ENCODE measurements at places on chromosomes 3 and 15. TPM values are rescaled to one million over a fixed set of nuclear protein-coding genes. Genes with fewer than 3 reads are reported as not detected.

Gene AP4E1
- total RNA-seq, result 5.2 TPM

Gene NANOGP8
- total RNA-seq, result not detected

Gene RASGRP1
- 0.05 TPM for total RNA-seq

Gene RPL29
- total RNA-seq, result 2,428 TPM

Gene GNAT1
- total RNA-seq, result not detected

Gene GOLGA6A
- not detected for total RNA-seq

Gene SLC9C1
- not detected for total RNA-seq

Gene PDZRN3
- total RNA-seq, result 46.0 TPM

Gene C3orf49
- not detected for total RNA-seq

Gene RASSF1
- 23.3 TPM for total RNA-seq

Gene TM6SF1
- total RNA-seq, result 1.7 TPM

Gene NCK1
- 53.7 TPM for total RNA-seq

Gene TMEM212
- total RNA-seq, result not detected

Gene BUB1B
- 1.6 TPM for total RNA-seq

Gene CSTA
- total RNA-seq, result 2.5 TPM

Gene QRICH1
- 45.7 TPM for total RNA-seq

Gene ESYT3
- total RNA-seq, result not detected

Gene SLC12A6
- total RNA-seq, result 12.4 TPM

Measured in cardiac ventricle fibroblast (primary cell).